RWPE2 (cell line): ENCODE measurements at places on chromosomes 11 and 22.

- H3K36me3 ChIP-seq, result peaks cover 2% of the 10 kb centered on the region; the same call in 1 of the 2 replicates
- H3K4me1 ChIP-seq, result peaks cover 14% of the 10 kb centered on the region
- no peak overlapping the region for H3K4me3 ChIP-seq
- no peaks in the 10 kb centered on the region for H3K27me3 ChIP-seq
Observed at GRCh38 chr22:25137577-25138525, 61.8 kb upstream of the CRYBB3 start.

DNA sequence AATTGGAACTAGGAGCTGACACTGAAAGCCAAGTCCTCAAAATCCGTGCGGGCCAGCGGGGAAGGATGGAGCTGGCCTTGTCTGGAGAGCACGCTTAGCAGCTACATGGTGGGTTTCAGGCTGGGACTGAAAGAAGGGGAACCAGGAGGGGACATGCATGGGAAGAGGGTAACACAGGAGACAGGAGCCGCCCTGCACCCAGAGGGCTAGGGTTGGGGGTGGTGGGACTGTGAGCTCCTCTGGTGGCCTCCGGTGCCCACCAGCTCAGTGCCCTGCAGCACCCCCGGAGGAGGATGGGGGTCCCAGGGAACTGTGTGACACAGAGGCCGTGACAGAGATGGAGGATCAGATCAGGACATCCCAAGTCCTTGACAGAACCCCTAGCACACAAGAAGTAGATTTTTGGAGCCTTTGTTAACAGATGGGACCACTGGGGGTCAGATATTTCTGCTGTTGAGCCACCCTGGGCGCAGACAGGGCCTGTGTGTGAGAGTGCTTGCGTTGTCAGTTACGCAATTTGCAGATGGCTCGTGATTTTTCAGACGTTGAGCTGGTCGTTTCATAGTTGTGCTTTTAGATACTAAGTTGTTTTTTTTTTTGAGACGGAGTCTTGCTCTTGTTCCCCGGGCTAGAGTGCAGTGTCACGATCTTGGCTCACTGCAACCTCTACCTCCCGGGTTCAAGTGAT lies 21.3 kb upstream of the GRAMD4 start:
- no peak for DNase-seq
- H3K27ac ChIP-seq, result no peak overlapping the region
- H3K36me3 ChIP-seq, result no peaks in the 10 kb centered on the region
- H3K4me3 ChIP-seq, result no peak overlapping the region
- no peaks in the 10 kb centered on the region for H3K27me3 ChIP-seq
- peaks cover 7% of the 10 kb centered on the region for H3K4me1 ChIP-seq

GRCh38 chr11:70358753-70359152 lies 39.6 kb upstream of the CTTN start:
- no peaks in the 10 kb centered on the region for H3K27me3 ChIP-seq
- H3K4me1 ChIP-seq, result no peaks in the 10 kb centered on the region
- no peak overlapping the region for H3K27ac ChIP-seq
- DNase-seq, result no peak
- H3K36me3 ChIP-seq, result peaks cover 68% of the 10 kb centered on the region
- H3K4me3 ChIP-seq, result no peak overlapping the region

- no peak overlapping the region for H3K4me3 ChIP-seq
- 0 out of 2 replicates have a peak, but pooled peaks cover 5% of the 10 kb centered on the region for H3K36me3 ChIP-seq
- peak; percentile 43 for DNase-seq
- H3K27ac ChIP-seq, result no peak overlapping the region
- no peaks in the 10 kb centered on the region for H3K4me1 ChIP-seq
Observed at GRCh38 chr11:69661413-69661715, 13.8 kb downstream of the LTO1 start.

DNA sequence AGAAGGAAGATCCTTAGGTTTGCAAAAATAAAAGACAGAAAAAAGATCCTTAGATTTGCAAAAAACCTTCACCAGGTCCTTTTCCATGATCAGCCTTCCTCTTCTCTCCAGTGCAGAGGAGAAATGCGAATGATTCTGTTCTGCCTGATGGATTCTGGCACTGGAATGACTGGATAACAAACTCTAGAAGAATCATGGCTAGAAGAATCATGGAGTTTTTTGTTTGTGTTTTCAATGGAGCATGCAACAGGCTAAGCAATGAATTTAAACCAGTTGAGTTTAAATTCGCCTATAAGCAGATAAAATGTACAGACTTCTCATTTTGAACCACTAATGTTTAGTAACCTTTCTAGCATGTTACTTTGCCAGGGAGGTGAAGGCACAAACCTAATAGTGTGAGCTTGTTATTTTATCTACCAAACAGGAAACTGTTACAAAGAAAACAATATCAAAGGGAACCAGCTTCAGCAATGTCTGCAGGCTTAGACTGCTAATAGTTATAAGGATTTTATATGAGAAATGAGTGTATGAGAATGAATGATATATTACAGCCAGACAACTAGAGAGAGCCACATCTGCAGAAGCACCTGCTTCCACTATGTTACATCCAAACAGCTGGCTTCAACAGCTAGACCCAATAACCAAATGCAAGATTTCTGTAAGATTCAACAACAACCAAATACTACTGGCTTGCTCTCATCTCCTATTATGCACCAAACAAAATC lies 64.7 kb upstream of the APOA1 start:
- H3K27me3 ChIP-seq, result no peaks in the 10 kb centered on the region
- H3K4me3 ChIP-seq, result no peak overlapping the region
- no peaks in the 10 kb centered on the region for H3K4me1 ChIP-seq
- no peaks in the 10 kb centered on the region for H3K36me3 ChIP-seq

DNA sequence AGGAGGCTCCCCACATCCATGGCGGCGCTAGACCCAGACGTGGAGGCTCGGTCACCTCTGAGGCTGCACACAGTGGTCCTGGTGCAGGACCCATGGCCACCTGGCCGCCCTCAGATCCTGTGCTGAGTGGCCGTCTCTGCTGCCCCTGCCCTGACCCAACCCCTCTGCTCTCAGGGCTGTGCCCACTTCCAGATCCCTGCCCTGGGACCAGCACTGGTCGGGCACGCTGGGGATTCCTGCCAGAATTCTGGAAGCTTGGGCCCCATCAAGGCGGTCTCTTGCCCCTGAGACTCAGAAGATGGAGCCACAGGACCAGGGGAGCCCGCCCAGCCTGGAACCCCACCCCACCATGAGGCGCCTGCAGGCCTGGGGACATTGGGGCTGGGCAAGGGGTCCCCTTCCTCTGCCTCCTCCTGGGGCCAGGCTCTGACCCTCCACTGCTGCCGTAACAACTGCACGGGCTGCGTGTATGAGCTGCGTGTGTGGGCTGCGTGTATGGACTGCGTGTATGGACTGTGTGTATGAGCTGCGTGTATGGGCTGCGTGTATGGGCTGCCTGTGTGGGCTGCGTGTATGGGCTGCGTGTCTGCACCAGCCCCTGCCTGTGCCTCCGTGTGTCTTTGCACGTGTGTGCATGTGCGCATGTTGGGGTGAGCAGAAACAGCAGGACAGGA lies 48.7 kb downstream of the IGLL1 start:
- peak; percentile 43 for DNase-seq
- H3K27me3 ChIP-seq, result no peaks in the 10 kb centered on the region
- no peak overlapping the region for H3K4me3 ChIP-seq
- H3K36me3 ChIP-seq, result no peaks in the 10 kb centered on the region

DNA sequence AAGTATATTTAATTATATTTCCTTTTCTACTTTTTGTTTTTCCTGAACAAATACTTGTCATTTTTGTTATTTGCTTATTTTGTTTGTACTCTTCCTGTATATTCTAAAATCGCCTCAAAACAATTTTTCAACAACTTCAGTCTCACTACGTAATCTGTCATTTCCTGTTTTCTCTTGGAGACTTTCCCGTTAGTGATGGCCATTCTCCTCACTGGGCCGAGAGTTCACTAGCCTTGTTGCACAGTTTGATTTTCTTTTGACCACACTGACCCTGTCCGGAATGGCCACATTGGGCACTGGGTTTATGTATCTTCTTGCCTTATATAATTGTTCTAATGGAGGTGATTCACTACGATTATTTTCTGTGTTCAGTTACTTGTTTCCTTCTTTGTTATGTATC lies 726.1 kb downstream of the FAM181B start:
- no peak for DNase-seq
- H3K36me3 ChIP-seq, result no peaks in the 10 kb centered on the region
- H3K4me3 ChIP-seq, result no peak overlapping the region
- H3K4me1 ChIP-seq, result no peaks in the 10 kb centered on the region
- no peak overlapping the region for H3K27ac ChIP-seq
- H3K27me3 ChIP-seq, result no peaks in the 10 kb centered on the region

DNA sequence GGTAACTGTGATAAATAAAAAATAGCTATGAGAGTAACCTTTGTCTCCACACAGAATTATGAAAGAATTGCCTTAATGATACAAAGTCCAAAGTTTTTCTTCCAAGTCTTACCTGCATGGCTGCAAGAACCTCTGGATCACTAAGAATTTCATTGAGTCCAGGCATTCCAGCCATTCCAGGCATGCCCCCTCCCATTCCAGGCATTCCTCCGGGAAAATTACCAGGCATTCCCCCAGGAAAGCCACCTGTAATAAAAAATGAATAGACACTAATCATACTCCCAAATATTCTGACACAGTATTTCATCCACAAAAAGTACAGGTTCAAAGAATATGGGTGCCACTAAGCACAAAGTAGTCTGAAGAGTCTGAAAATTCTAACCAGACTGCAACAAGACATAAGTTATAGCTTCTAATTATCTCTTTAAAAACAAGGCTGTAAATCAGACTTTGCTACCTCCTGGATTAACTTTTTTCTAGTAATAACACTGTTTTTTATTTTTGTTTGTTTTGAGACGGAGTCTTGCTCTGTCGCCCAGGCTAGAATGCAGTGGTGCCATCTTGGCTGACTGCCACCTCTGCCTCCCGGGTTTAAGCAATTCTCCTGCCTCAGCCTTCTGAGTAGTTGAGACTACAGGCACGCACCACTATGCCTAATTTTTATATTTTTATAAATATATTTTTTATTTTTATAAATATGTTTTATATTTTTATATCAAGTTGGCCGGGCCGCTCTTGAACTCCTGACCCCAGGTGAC lies 8.0 kb upstream of the SLC25A17 start:
- H3K27ac ChIP-seq, result no peak overlapping the region
- no peak overlapping the region for H3K4me3 ChIP-seq
- no peak for DNase-seq
- peaks cover 84% of the 10 kb centered on the region for H3K36me3 ChIP-seq
- no peaks in the 10 kb centered on the region for H3K27me3 ChIP-seq
- no peaks in the 10 kb centered on the region for H3K4me1 ChIP-seq

DNA sequence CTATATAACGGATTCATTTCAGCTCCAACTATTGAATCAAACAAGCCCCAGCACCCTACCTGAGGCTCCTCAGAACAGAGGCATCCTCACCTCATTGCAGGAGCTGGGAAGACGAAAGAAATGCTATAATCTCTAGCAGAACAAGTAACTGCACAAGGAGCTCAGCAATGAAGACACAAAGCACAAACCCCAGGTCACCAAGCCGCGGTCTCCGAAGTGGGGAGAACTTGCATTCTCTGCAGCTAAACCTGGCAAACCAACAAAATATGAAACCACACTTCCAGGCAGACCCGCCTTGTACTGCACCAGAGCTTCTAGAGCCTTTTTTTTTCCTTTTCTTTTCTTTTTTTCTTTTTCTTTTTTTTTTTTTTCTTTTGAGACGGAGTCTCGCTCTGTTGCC lies 21.8 kb upstream of the CD5 start:
- no peak overlapping the region for H3K4me3 ChIP-seq
- no peaks in the 10 kb centered on the region for H3K27me3 ChIP-seq
- DNase-seq, result no peak
- no peaks in the 10 kb centered on the region for H3K36me3 ChIP-seq
- no peak overlapping the region for H3K27ac ChIP-seq

DNA sequence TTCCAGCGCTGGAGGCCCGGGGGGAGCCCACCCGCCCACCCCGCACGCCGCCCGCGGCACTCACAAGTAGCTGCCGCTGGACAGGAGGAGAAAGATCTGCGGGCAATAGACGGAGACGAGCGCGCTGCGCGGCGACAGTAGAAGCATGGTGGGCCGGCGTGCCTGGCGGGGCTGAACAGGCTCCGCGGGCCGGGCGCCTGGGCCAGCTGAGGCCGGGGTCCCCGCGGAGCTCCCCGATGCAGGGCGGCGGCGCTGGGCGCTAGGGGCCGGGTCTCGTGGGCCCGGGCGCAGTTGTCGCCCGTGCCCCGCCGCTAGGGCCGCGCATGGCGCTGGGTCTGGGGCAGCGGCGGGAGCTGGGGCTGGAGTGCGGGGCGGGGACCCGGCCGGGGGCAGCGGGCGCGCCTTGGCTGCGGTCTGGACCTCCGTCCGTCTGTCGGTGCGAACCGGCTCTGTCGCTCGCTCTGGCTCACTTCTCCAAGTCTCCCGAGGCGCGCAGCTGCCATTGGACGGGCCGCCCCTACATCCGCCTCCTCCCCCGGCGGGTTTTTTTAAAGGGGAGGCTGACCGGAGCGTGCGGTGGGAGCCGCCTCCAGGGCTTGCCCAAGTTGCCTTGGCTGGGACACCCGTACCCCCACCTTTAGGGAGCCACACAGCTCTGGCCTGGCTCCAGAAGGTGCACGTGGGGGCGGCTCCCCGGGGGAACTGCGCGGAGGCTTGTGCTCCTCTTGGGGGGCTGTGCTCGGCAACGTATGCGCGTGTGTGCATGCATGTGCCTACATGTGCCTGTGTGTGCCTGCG lies 4.7 kb downstream of the WNT7B start:
- H3K36me3 ChIP-seq, result no peaks in the 10 kb centered on the region
- no peak overlapping the region for H3K4me3 ChIP-seq
- no peak for DNase-seq
- H3K27me3 ChIP-seq, result no peaks in the 10 kb centered on the region

DNA sequence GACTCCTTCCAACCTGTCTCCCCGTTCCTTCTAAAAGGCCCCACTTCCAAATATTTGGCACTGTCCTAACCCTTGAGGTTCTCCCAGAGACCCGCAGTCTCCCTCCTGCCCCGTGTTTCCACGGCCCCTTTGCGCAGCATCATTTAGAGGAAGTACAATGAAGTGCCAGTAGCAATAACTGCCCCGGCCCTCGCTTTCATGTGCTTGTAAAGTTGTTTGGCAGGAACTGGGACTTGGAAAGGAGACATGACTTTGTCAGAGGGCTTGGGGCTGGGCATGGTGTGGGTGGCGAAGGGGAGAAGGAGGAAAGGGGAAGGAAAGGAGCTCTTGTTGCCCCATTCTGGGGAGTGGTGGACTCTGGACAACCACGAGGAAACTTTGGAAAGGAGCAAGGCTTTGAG lies 2.6 kb downstream of the CD44 start:
- peak overlapping the region; percentile 83 for H3K4me3 ChIP-seq
- peaks cover 45% of the 10 kb centered on the region for H3K36me3 ChIP-seq
- H3K4me1 ChIP-seq, result peaks cover 63% of the 10 kb centered on the region
- no peaks in the 10 kb centered on the region for H3K27me3 ChIP-seq
- H3K27ac ChIP-seq, result peak overlapping the region; percentile 96
- DNase-seq, result no peak

DNA sequence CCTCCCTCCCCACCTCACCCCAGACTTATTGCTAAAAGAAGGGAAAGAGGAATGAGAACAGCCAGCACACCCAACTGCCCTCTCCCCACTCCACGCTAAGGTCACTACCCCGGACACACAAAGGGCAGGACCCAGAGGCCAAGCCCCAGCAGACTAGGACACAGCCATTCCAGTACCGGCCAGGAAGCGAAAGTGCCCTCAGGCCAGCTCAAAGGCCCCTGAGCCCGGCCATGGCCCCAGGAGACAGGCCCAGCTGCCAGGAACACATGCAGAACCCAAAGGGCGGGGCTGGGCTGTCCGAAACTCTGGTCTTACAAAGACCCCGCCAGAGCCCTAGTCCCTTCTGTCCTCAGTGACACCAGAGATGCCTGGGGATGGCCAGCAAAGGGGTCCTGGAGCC lies 5.5 kb downstream of the RCOR2 start:
- H3K27ac ChIP-seq, result no peak overlapping the region
- H3K4me1 ChIP-seq, result no peaks in the 10 kb centered on the region
- DNase-seq, result no peak
- H3K27me3 ChIP-seq, result peaks cover 3% of the 10 kb centered on the region
- peaks cover 14% of the 10 kb centered on the region; the same call in 1 of the 2 replicates for H3K36me3 ChIP-seq

- H3K4me3 ChIP-seq, result no peak overlapping the region
- DNase-seq, result no peak
- H3K27me3 ChIP-seq, result no peaks in the 10 kb centered on the region
- H3K27ac ChIP-seq, result no peak overlapping the region
- H3K36me3 ChIP-seq, result no peaks in the 10 kb centered on the region
- H3K4me1 ChIP-seq, result no peaks in the 10 kb centered on the region
Observed at GRCh38 chr11:33419924-33420323, 162.7 kb downstream of the HIPK3 start.
